Hematopoietic multipotent progenitor cell treated with erythropoietin and hydrocortisone succinate and interleukin-3 and kit ligand, for 4 days (in vitro differentiated cells): ENCODE measurements at places on chromosomes 1 and 21.
A peak's percentile ranks its signal among the peaks of the same experiment; 100 is the strongest.

DNA sequence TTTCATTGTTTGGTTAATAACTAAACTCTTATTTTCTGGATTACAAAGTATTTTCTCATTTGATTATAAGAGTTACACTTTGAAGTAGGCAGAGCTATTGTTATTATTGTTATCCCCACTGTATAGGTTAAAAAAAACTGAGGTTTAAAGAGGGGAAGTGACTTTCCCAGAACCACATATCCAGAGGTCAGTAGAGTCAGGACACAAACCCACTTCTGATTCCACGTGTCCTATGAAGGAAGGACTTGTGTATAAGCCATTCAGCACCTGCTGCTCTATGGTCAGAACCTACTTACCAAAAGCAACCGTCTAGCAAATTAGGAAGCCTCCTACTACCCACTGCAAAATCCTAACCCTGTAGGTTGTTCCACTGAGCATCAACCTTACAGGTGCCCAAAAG lies 291.3 kb downstream of the TM2D1 start:
- no peak for DNase-seq

- no peak for DNase-seq
Measured at GRCh38 chr1:239218301-239218700, 168.1 kb upstream of the CHRM3 start.

DNA sequence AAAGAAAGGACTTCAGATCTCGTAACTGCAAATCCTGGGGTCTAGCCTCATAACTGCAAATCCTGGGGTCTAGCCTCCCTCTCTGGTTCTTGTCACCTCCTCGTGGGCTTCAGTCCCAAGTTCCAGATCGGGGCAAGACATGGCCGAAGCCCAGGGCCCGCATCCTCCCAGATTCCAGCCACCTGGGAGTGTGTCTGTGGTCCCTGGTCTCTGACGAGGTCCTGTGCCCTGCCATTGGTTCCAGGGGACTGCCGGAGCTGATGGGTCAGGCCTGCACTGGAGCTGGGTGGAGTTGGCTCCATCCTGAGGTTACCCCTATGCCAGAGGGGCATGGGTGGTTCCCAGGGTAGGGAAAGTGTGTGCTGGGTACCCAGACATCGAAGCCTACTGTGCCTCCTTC lies 17.7 kb upstream of the C1orf174 start:
- DNase-seq: no peak

GRCh38 chr1:219670426-219671149 lies 57.7 kb upstream of the ZC3H11B start:
- DNase-seq: no peak

GRCh38 chr1:174274452-174274851 lies 115.1 kb downstream of the RABGAP1L start:
- no peak for DNase-seq

DNA sequence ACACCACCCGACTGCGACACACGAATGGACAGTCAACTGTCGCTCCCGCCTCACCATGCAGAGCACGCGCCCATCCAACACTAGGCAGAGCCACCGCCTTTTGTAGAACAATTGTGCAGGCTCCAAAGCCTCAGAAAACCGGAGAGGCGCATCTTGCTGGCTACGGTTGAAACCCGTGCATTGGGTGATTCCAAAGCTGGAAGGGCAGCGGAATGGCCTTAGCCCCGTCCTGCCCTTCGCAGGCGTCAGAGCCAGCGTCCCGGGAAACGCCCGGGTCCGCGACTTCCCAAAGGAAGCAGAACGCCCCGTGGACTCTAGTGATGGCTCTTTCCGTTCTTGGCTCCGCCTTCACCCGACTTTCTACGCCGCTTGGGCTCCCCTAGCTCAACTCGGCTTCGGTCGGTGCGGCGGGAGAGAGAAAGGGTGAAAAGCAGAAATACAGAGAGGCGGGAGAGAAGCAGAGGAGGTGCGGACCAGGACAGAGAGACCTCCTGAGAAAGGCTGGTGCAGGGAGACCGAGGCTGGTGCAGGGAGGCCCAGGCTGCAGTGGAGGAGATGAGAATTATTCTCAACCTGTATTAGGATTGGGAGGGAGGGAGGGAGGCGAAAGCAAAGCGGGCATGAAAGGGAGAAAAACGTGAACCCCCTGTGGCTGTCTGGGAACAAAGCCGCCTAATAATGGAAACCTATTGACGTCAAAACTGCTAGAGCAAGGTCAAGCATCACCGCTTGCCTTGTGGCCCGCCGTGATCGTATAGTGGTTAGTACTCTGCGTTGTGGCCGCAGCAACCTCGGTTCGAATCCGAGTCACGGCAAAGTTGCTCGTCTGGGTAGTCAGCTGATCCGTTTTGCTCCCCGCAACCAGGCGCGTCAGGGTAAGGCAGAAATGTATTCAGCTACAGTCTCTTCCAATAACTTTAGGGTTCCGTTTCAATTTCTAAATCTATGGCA lies 99.5 kb downstream of the PRKAB2 start:
- no peak for DNase-seq

GRCh38 chr1:106921186-106921585 lies 135.3 kb upstream of the PRMT6 start:
- no peak for DNase-seq

GRCh38 chr1:202237052-202237451 lies 43.5 kb downstream of the LGR6 start:
- DNase-seq: peak; percentile 79

DNA sequence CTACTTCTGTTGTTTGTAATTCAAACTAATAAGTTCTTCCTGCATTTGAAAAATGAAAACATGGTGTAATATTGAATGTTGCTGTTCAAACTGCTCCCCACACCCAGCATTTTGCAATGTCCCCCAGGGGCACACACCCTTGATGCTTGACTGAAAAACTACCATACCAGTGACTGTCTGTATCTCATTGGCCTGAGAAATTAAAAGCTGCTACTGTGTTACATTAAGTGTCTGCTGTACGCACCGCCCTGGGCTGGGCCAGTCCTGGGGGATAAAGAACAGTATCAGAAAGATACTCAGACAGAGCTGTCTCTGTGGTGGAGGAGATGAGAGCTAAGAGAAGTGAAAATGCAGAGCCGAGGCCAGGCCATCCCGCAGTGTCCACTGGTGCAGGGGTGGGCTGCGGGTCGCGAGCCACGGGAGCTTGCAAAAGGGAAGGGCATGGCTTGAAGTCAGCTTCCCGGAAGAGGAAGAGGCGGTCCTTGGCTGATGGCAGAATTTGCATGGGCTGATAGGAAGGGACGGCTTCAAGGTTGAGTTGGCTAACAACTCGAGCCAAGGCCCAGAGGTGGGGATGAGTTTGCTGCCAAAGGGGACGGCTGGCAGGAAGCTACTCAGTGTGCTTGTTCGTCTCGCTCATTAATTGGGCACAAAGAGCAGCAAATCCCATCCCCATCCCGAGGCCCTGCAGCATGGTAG lies 329.8 kb upstream of the VAMP3 start:
- DNase-seq: no peak

- peak; percentile 55 for DNase-seq
Measured at GRCh38 chr1:236041631-236042618, 23.0 kb downstream of the NID1 start.

DNA sequence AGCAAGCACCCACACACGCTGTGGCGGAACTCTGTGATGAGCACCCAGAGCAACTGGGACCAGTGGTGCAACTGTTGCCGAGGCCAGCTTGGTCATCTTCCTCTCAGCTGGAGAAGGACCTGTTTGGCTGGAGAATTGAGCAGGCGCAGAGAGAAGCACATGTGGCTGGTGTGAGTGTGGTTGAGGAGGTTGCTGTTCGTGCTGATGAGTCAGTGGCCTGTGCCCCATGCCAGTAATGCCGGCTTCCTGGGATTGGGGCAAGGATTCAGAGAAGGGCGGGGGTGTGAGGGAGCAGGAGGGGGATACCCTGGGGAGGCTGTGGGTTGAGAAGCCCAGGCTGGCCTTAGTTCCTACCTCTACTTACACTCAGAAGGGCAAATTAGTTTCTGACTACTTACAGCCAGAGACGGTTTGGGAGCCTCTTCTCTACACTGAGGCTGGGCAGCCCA lies 57.5 kb upstream of the EPS8L3 start:
- peak; percentile 75 for DNase-seq

- DNase-seq: no peak
Measured at GRCh38 chr1:24890887-24891286, 39.2 kb downstream of the RUNX3 start.

DNA sequence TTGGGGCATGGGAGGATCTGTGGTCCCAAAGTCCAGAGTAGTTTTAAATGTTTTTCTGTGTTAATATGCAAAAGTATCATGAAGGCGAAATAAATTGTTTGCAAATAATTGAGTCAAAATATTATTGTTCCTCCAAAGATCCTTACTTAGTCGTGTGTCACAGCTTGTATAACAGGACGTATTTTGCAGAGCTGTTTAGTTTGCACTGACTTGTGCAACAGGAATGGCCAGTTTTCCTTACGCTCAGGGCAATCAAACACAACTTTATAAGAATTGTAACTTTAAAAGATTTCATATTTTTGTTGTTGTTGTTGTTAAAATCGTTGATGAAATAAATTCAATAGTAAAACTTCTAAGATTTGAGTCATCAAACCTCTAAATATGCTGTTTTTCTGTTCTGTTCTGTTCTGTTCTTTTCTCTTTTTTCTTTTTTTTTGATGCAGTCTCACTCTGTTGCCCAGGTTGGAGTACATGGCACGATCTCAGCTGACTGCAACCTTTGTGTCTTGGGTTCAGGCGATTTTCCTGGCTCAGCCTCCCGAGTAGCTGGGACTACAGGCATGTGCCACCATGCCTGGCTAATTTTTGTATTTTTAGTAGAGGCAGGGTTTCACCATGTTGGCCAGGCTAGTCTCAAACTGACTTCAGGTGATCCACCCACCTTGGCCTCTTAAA lies 60.6 kb downstream of the UCK2 start:
- DNase-seq: no peak

DNA sequence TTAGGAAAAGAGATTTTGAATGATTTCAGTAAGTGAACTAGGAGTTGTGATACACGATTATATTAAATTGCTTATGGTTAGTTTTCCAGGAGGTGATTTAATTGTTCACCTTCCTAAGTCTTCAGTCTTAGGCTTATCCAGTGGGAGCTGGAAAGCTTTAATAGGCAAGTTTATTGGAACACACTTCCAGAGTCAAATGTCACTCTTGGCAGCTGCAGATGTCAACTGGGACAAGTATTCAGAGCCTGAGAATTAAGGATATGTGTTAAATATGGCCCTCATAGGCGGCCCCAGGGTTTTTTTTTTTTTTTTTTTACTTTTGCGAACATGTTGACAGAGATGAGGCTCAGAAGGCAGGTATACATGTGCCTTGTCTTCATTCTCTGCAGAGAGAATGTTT lies 29.2 kb downstream of the UCK2 start:
- no peak for DNase-seq
